ENCODE measurements at places on chromosomes 4 and X.

- DNase-seq, result no peak
Measured at GRCh38 chr4:166499820-166500219, 626.8 kb downstream of the TLL1 start.

DNA sequence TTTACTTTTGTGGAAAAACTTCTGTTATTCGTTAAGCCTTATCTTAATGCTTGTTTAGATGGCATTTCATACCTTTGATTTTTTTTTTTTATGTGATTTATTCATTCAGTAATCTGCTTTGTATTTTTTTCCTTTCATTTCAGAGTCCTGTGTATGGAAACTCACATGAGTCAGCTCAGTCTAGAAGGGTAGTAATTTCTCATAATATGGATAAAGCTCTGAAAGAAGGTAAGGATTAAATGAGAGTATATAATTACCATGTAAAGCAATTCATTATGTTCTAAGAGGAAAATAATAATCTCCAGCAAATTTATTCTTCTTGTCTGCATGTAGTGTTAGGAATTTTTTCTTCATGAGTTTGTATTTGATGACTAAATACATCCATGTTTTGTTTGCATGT, 37.8 kb downstream of the SNX25 start:
- no peak for DNase-seq

GRCh38 chr4:102826105-102826889, 1.1 kb downstream of the UBE2D3 start:
- no peak for DNase-seq

- no peak for DNase-seq
Measured at GRCh38 chr4:151744614-151745013, 16.2 kb downstream of the GATB start.

- no peak for DNase-seq
Measured at GRCh38 chrX:133440081-133440796, 24.9 kb upstream of the GPC4 start.

GRCh38 chrX:1178580-1179057, 33.8 kb downstream of the CRLF2 start:
- DNase-seq, result no peak

- DNase-seq, result no peak
Measured at GRCh38 chr4:23774909-23775308, 114.9 kb downstream of the PPARGC1A start.

GRCh38 chr4:156336511-156336910, 382.8 kb upstream of the CTSO start:
- DNase-seq, result no peak

- no peak for DNase-seq
Measured at GRCh38 chr4:17064959-17065358, 166.5 kb upstream of the LDB2 start.

- peak; percentile 69 for DNase-seq
Measured at GRCh38 chrX:56733459-56734046, 4.5 kb downstream of the NBDY start.

GRCh38 chrX:126272795-126273497, 106.9 kb upstream of the DCAF12L2 start:
- no peak for DNase-seq

DNA sequence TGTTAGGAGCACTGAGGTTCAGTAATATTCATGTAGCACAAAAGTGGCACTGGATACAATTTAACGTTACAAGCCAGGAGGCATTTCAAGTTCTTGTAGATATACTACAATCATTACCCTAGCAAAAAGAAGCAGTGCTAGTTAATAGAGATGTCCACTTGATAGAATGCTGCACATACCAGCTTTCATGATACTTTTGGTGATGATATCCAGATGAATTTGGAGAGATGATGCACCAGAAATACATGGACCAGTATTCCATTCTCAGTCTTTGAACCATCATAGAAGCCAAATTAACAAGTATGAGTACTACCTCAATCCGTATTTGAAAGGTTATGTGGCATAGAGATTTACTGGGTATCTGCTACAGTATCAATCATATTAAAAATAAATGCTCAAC, 421.0 kb upstream of the MAGEB18 start:
- no peak for DNase-seq

GRCh38 chrX:153646620-153647373, at the start of gene DUSP9:
Gene DUSP9, plus strand, starts transcription at chrX:153647203. Its CDS starts 751 bp downstream, at chrX:153647954.
- DNase-seq, result peak; percentile 38

GRCh38 chrX:17848545-17849265, 12.4 kb downstream of the RAI2 start:
- no peak for DNase-seq

DNA sequence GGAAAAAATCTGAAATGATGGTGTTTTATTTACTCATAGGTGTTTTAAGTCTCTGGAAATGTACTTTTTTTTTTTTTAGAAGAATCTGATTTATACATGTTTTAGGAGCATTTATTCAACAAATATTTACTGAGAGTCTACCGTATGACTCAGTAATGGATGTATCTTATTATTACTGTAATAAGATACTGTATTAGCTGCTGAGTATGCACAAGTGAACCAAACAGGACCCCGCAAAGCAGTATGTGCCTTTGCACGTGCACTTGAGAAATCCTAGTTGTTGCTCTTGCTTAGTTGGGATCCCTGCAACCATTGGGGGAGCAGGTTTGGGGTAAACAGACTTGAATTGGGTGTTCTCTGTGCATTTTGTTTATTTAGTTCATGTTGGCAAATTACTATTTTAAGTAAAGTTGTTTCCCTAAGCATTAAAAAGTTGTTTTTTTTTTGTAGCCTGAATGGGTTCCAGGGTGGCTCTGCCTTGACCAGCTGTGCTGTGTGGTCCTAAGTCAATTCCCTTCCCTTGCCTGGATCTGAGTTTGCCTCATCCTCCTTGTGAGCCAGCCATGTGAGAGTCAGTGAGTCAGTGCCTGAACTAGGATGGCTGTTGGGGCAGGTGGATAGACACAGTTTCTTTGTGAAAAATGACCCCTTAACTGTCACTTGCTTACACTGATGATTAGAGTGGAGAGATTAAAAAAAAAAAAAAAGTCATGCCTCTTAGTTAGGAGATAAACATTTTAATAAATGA, 27.7 kb downstream of the DCUN1D4 start:
- no peak for DNase-seq

DNA sequence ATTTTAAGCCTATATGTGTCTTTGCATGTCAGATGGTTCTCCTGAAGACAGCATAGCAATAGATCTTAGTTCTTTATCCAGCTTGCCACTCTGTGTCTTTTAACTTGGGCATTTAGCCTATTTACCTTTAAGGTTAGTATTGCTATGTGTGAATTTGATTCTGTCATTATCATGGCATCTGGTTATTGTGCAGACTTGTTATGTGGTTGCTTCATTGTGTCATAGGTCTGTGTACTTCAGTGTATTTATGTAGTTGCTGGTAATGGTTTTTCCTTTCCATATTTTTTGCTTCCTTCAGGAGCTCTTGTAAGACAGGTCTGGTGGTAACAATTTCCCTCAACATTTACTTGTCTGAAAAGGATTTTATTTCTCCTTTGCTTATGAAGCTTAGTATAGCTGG, 1443.5 kb downstream of the FAM133A start:
- DNase-seq, result no peak

DNA sequence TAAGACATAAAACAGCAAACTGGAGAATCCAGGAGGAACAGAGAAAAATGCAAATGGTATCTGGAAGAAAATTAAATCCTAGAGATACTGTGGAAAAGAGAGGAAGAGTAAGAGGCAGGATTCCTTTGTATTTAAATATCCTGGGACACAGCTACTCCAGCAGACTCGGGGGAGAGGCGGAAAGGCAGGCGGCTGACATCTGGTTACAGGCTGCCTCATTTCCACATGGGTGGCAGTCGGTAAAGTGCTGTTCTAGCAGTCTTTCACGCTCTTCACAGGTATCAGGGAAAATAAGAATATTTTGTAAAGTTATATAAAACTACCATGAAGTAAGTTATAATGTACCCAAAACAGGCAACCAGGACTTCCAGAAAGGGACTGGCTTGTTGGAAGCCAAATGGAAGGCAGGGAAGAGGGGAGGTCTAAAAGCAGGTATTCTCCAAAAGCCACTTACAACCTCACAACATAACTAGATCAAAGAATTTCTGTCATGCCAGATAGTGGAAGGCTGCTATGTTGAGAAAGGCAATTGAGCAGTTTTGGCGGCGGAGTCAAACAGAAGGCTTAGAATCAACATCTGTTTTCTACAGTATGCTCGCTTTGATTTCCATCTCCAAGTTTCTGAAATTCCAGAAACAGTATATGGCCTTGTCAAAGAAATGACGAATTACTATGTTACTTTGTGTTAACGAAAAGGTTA, 1.3 kb upstream of the TIGD2 start:
- DNase-seq, result no peak

DNA sequence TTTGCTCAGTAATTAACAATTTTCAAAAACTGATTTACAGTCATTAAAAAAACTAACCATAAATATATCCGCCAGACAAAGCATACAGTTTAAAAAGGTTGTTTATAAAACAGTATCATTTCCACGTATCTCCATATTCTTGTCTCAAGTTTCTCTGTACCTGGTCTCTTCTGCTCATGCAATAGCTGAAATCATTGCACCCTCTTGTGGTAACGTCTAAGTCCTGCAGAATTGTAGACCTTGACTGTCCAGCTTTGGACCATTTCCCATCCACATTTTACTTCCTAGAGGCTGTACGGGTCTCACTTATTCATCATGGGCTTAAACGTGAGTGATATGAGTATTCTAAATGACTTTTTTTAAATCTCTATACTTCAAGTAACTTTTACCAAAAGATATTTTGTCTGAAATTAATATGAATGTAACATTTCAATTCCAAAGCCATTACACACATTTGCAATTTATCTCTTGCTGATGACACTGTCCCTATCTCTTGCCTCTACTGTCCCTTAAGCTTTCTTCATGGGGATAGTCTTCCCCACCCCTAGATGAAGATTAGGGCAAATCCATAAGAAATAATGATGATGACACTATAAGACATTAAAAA, 118.5 kb downstream of the BTC start:
- peak; percentile 3 for DNase-seq

GRCh38 chr4:107586371-107586770, 133.7 kb downstream of the PAPSS1 start:
- DNase-seq, result no peak
